ENCODE measurements at places on chromosomes 12 and 14.

GRCh38 chr14:68506645-68507419, 286.0 kb downstream of the ZFP36L1 start:
- no peak for DNase-seq

DNA sequence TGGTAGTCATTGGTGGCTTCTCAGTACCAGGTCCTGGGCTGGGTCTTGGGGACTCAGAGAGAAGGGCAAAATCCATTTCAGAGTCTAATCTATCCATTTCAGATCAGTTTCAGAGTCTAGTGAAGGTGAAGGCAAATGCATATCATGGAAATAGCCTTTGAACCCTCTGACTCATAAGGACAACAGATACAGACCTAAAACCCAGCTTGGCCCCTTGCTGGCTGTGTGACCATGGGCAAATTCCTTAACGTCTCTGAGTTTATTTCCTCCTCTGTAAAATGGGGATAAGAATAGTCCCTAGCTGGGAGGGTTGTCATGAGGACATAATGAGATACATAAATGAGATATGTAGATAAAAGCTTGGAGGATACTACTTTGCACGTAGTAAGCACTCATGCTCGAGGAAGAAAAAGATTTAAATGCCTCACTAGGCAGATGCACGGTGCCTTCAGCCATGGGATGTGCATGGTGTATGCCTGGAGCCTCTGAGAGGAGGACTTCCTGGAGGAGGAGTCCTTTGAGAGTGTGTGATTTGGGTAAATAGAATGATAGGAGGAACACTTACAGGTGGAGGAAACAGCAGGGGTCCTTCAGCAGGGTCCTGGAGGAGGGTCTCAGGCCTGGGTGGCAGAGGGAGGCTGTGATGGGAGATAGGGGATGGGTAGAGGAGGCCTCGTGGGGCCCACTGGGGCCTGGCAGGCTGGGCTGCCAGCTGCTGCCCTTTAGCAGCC, 8.0 kb downstream of the DTX1 start:
- DNase-seq = peak; percentile 71

DNA sequence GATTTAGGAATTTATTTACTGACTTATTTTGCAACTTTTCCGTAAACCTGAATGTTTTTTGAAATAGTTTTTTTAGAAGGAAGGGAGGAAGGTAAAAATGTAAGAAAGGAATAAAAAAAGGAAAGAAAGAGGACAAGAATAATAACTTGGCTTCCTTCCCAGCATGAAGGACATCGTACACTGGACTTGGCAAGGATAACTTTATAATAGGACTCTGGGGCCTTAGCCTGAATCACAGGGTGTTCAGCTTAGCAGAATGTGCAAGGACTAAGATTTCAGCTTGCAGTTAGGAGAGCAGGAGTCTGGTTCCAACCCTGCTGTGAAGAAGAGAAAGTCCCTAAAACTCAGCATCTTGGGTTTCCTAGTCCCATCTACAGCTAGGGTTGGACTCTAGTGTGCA, 1053.3 kb downstream of the VRK1 start:
- peak; percentile 8 for DNase-seq

DNA sequence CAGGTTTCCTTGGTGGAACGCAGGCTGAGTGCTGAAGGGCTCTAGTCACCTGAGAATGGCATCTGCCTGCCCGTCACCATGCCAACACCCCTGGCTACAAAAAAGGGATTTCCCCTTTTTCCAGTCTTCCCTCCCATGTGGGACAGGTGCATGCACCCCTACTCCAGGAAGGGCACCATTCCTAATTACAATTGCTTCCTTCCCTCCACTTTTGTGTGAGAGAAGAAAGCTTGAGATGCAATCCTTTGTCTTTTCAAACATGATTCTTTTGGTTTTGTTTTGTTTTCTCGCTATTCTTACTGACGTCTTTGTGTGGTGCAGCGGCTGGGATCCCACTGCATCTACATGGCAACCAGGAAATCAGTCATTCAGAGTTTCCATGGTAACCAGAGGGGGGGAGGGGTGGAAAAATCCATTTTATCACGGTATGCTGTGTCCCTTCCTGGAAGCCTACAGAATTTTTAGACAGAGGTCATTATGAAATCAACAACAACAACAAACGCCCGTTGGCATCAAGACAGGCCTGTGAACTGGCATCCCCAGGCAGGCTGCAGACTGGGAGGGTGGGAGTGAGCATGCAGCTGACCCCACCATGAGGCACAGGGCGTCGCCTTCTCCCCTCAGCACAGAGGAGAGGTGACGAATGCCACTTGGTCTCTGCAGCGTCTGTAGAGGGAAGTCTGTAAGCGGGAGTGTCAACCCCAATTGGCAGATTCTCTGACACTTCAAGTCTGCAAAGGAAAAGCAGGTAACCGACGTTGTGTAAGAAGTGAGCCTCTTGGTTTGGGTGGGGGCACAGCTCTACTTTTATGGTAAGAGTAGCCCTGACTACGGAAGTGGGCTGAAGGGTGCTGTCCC, 13.6 kb upstream of the GNG2 start:
- peak; percentile 93 for DNase-seq

GRCh38 chr12:7089196-7089871, 2.9 kb downstream of the C1R start:
- no peak for DNase-seq

DNA sequence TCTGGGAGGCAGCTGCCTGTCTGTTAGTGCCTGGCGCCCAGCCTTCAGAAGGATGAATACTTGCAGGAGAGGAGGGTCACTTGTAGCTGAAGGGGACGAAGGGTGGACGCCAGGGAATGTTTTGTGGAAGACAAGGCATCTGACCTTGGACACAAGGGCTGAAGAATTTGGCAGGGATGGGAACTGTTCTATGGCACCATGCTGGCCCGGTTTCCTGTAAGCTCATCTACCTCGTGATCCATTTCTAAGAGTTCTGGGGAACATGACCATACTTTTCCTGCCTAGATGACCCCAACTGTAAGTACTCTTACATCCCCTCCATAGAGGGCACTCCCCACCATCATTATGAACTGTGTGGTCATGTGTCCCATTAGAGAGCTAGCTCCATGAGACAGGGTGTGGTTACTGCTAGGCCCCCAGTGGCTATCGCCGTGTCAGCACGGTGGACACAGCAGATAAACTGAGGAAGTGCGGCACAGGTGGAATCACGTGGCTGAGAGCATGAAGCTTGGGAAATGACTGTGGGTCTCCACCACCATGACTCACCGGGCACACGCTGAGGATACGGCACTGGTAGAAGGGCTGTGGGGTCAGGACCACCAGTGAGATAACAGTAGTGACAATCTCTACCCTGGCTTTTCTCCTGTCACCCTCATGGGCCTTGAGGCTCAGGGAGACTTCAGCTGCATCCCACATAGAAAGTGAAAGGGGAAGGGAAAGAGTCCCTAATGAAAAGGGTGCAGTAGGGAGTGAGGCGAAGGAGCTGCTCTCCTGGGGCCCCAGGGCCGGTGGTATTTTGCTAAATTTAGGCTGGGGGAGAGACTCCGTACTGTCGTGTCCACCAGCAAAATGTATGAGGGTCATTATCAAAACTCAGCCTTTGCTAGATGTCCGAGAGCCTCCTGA, 252.6 kb downstream of the FOXN3 start:
- no peak for DNase-seq

DNA sequence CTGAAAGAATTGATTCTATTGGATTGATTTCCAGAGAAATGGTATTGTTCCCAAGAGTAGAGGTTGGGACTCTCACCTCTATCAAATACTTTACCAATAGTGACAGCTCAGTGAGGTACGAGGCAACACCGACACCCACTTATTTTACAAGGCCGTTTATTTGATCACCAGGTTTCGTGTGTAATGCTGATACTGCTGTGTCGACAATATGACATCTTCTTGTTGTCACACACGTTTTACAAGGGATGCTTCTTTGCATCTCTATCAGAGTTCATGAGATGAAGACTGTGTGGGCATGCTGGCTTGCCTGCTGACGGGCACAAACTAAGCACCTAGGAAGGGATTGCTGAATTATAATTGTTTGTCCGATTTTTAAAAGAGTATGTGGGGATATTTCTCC, 217.8 kb upstream of the EGLN3 start:
- no peak for DNase-seq

DNA sequence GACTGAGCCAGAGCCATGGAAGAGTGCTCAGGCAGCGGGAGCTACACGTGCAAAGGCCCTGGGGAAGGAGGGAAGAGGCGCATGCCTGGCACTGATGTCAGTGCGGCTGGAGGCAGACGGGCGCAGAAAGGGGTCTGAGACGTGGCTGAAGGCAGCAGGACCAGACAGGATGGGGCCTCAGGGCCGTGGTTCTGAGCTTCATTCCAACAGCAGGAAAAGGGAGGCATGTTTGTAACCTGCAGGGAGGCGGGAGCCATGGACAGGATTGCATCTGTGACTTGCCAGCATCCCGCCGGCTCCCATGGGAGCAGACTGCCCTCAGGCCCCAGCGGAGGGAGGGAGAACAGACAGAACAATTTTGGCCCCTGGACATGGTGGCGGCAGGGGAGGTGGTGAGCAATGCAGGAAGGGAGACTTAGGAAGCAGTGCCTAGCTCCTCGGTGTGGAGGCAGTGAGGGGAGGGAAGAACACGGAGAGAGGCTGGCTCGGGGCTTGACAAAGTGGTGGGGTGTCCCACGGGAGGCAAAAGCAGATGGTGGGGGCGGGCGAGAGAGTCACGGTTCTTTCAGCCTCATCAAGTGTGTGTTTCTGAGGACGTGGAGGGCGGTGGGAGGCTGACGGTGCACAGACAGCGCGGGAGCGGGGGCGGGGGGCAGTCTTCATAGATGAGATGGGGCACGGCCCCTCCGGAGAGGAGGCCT, 33.3 kb upstream of the INF2 start:
- no peak for DNase-seq

- DNase-seq = no peak
Measured at GRCh38 chr12:126434412-126434985, 1369.3 kb downstream of the AACS start.

GRCh38 chr12:48015954-48016353, 11.7 kb upstream of the COL2A1 start:
- no peak for DNase-seq

- DNase-seq = no peak
Measured at GRCh38 chr12:96814200-96814599, 92.9 kb upstream of the NEDD1 start.

DNA sequence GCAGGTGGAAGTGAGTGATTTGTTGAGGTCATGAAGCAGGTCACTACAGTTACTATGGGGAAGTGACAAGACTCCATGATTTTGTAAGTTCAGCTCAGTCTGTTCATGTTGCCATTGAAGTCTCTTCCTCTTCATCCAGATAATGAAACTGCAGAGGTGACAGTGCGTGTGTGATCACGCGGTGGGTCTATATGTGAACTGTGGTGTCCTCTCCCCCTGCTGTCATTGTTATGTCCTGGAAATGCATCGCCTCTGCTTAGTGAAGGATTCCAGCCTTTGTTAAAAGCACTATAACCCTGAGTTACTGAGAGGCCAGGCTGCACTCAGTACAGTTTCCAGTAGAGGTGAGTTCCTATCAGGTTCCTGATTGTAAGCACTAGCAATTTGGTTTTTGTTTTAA, 216.2 kb upstream of the RMST start:
- no peak for DNase-seq

DNA sequence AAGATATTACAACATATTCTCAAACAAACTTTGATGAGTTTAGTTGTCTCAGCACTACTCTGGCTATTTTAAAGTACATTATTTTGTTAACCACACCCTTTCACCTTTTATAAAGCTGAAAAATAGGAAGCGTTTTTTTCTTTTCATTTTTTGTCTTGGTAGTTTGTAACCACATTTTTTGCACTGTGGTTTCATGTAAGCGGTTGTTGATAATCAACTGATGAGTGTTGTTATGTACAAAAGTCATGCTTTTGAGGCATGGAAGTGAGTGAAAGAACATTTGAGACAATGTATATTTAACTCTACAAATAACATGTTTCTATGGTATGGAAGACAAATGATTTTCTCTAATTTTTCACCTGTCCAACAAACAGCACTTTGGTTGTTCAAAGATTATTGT, 52.1 kb upstream of the ATP2B1 start:
- DNase-seq = no peak

DNA sequence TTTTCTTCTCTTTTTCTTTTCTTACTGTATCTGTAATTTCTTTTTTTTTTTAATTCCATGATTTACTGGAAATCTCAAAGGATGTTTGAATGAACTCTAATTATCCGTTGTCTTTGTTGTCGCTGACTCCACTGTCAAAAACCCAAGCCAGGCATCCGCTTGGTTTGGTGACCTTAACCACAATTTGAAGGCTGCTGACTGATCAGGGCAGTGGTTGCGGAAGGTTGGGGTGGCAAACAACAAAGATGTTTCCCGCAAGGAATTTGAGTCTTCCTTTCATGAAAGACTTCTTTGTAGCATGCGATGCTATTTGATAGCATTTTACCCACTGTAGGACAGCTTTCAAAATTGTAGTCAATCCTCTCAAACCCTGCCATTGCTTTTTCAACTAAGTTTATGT, 1013.8 kb downstream of the DIO2 start:
- no peak for DNase-seq

GRCh38 chr14:104335611-104336010, 197.2 kb downstream of the KIF26A start:
- no peak for DNase-seq

DNA sequence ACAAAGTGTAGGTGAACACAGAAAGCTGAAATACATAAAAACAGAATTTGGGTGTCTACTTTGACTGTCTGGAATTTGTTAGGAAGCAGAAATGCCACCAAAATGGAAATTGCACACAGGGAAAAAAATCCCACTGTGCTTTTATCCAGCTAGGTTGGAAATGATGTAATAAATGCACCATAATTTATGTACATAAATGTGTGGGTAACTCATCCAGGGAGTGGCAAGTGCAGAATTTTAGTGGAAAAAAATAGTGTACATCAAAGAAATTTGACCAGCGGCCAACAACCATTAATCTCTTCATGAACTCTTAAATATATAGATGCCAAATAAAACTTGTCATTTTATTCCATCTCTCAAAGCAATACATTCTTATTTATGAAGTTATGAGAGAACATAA, 105.6 kb downstream of the LLPH start:
- no peak for DNase-seq

DNA sequence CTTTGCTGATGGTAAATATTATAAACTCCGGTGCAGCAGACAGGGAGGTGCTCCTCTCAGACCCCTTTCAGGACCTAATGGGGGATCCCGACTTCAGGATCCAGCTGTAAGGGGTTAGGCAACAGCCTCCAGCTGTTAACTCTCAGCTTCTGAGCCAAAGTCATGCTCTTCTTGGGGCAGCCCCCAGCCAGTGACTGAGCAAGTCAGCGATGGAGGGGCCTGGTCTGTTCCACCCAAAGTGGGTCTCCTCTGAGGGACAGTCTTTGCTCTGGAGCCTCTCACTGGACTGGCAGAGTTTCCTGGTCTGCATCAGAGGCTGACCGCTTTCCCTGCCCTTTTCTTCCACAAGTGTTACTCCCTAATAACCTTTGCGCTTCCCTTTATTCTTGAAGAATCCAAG, 184.2 kb upstream of the DIO3 start:
- no peak for DNase-seq

DNA sequence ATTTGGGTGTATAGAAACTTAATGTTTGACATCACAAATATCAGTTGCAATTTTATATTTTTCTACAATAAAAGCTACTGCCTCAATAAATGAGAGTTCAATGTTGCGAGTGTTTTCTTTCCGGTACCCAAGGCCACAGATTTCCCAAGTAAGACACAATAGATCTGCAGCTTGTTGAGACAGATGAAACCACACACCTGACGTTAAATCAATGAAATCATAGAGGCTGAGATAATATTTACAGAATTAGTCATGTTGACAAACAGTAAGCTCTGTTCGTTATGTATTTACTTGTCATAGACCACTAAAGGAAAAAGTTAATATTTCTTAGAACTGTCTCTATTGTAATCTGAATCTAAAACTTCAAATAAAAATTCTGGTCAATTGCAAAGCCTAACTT, 49.2 kb upstream of the PTHLH start:
- no peak for DNase-seq

GRCh38 chr12:116273813-116274550, 3.5 kb downstream of the MED13L start:
- no peak for DNase-seq
